ENCODE measurements at places on chromosomes 2 and 18. TPM values are rescaled to one million over a fixed set of nuclear protein-coding genes. Genes with fewer than 3 reads are reported as not detected.

CMPK2 gene
- 4.9 TPM for total RNA-seq

FTCDNL1 gene
- total RNA-seq: 1.1 TPM

CHN1 gene
- total RNA-seq: 9.8 TPM

CDKL4 gene
- 0.46 TPM for total RNA-seq

TRIM43 gene
- not detected for total RNA-seq

CFC1 gene
- not detected for total RNA-seq

CRYBA2 gene
- total RNA-seq: not detected

SGO2 gene
- 2.7 TPM for total RNA-seq

DUSP2 gene
- total RNA-seq: 3.8 TPM

MC4R gene
- not detected for total RNA-seq

ST8SIA3 gene
- not detected for total RNA-seq

SLC4A3 gene
- 6.2 TPM for total RNA-seq

DYNAP gene
- not detected for total RNA-seq

CRYGC gene
- total RNA-seq: not detected

RPS27A gene
- 782 TPM for total RNA-seq

CXCR1 gene
- 1.1 TPM for total RNA-seq

ARHGAP28 gene
- total RNA-seq: 15.6 TPM

ICA1L gene
- 12.0 TPM for total RNA-seq

AQP4 gene
- total RNA-seq: not detected

SNX17 gene
- total RNA-seq: 76.4 TPM

RAB27B gene
- total RNA-seq: 0.33 TPM

ANKRD62 gene
- total RNA-seq: not detected

TBR1 gene
- not detected for total RNA-seq

SLC14A1 gene
- 2.2 TPM for total RNA-seq

C2orf92 gene
- 7.1 TPM for total RNA-seq

Measured in posterior vena cava (tissue), 2 donors.